ENCODE measurements at places on chromosomes 12 and 14.

DNA sequence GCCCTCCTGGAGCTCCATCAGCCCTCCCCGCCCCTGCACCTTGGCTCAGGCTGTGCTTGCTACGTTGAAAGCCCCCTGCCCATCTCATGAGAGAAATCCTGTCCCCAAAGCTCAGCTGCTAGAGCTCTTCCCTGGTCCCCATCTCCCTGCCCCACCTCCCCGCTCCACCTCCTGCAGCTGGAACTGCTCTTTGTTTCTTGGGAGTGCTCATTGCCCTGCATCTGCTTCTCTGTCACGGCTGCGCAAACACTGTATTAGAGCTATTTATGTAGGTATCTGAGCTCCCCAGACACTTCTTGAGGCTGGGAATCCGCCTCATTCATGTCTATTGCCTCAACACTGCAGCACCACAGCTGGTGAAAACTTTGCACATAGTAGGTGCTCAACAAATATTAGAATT lies 32.8 kb upstream of the PRIMA1 start:
- no peak for DNase-seq

GRCh38 chr14:104384776-104385071 lies 194.8 kb upstream of the C14orf180 start:
- no peak for DNase-seq

DNA sequence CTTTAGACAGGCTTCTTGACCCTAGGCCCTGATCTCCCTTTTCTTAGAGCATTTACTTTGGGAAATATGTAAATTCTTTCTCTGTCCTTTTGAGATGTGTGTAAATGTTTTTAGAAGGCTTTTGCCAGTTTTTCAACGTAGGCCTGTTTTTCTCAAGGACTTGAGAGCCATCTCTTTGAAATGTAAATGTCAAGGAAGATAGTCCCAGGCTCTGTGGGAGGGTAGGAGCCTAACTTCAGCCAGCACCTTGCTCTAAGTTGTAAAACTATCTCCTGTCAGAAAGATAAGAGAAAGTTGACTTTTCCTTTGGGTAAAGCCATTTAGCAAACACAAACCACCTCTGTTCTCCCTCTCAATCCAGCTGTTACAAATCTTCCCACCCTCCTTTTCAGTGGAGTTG lies 219.8 kb downstream of the RPS29 start:
- no peak for DNase-seq

GRCh38 chr12:53222170-53222721 lies 9.8 kb downstream of the RARG start:
- DNase-seq = no peak

DNA sequence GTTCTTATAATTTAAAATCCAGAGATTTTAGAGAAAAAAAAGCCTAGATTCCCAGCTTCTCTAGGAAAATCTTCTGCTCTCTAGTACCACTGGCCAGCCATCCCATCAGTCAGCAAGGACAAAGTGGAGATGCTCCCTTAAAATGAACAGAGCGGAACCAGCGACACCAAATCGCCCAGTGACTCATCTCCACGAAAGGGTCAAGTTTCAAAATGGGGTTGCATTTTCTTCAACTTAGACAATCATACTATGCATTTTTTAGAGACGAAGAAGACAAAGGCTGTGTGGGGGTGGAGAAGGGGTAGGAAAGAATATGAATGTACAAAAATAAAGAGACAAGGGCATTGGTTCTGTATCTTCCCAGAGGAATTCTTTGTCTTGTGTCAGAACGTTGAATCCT lies 212.0 kb downstream of the SLC15A4 start:
- no peak for DNase-seq

- no peak for DNase-seq
Measured at GRCh38 chr14:97634751-97635150, 837.6 kb downstream of the VRK1 start.

- DNase-seq = no peak
Measured at GRCh38 chr14:92846162-92846897, 52.2 kb downstream of the GOLGA5 start.

DNA sequence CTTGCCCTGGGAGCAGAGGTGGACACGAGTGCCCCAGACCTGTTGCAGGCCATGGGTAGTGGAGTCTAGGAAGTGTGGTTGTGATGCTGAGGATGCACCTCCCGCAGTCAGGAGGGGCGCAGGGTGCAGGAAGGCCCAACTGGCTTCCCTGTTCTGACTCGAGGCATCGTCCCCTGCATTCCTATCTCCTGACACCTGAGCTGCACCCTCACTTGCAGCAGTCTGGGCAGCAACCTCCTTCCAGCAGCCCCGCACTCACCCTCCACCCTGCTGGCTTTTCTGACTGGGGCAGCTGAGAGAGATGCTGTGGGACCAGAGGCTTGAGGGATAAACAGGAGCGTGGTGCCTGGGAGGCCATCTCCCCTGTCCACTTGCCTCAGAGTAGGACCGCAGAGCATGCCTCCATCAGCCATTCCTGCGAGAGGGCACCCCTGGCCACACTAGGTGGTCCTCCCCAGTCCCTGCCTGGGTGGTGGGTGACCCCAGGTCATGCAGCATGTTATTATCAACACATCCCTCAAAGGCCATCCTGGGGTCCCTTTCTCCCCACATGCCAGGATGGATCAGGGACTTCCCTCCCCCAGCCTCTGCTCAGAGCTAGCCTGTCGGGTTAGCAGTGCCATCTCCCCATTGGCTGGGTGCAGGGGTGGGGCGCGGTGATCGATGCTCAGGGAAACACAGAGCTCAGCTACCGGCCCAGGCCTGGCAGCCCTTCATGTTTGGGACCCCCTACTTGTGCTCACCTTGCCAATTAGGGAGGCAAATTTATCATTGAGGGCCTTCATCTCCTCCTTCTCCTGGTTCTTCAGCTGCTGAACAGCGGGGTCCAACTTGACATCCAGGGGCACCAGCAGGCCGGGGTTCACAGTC lies 719 bp downstream of the KRT80 start:
- no peak for DNase-seq

GRCh38 chr12:120361506-120362208 lies 7.3 kb downstream of the MSI1 start:
- no peak for DNase-seq

DNA sequence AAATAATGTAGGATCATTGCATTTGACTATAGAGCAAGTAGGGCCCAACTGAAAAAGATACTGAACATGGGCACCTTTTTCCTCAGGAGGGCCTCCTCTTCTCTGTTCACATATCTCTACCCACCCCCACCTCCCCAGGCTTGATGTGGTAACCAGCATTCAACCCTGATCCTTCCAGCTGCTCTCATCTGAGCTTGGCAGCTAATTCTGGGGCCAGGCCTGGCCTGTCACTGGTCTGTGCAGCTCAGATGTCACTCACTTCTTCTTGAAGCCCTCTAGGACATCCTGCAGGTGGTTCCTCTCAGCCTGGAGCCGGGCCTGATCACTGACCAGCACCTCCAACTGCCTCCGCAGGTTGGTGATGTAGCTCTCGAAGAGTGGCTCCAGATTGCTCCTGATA lies 2.1 kb downstream of the KRT84 start:
- DNase-seq = no peak

DNA sequence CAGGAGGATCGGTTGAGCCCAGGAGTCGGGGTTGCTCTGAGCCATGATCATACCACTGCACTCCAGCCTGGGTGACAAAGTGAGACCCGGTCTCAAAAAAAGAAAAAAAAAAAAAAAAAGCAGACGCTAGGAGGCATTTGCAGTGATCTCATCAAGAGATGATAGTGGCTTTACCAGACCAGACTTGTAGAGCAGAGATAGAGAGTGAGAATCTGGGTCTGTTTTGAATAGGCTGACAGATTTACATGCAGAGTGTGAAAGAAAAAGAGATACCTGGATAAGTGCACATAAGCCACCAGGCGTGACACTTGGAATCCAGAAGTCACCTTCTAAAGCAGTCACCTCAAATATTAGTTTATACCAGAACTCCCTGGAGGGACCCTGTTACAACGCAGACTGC lies 21.1 kb upstream of the FLRT2 start:
- no peak for DNase-seq

- DNase-seq = no peak
Measured at GRCh38 chr14:21768116-21768874, 94.7 kb upstream of the OR4E1 start.

- DNase-seq = no peak
Measured at GRCh38 chr12:131963381-131963780, 13.6 kb downstream of the EP400 start.

- DNase-seq = no peak
Measured at GRCh38 chr12:100473050-100473715, 483 bp upstream of the NR1H4 start.

- DNase-seq = no peak
Measured at GRCh38 chr14:20478894-20479293, 9.7 kb downstream of the PNP start.

DNA sequence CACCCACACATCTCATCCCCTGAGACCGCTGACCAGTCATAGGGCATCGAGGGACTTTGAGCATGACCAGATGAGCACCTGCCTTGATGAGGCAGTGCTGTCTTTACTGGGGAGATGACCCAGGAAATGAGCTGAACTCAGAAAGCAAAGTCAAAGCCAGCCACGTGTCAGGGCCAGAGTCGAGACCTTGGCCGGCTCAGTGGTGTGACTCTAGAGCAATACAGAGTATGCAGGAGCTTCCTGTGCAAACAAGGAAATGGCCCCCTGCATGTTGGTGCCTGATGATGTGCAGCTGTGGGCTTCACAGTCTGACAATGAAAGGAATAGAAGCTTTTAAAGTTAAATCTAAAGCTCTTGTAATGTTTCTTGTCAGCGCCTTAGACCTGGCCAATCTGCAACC lies 332.9 kb downstream of the PCNX1 start:
- DNase-seq = no peak

DNA sequence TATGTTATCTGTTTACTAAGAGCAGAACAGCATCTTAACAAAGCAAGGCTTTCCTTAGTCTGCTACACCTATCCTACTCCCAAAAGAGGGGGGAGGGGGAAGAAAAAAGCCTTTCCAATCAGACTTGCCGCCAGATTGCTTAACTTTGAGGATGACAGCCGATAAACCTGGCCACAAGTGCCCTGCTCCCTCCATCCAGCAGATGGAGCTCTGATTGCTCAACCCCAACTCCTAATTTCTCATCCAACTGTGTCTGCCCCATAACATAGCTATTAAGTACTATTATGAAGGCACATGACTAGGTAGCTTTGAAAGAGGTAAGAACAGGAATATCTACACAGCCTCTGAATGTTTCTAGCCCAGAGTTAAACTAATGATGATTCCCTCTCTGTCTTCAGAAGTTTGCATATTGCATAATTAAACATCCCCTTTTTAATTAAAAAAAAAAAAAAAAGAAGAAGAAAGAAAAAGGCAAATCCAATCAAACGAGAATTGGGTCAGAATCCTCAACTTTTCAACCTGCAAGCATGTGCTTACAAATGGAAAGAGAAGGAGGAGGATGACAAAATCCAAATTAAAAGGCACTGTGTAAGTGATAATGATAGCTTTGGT lies 247.4 kb downstream of the GALC start:
- no peak for DNase-seq

- no peak for DNase-seq
Measured at GRCh38 chr12:20188930-20189653, 179.2 kb upstream of the PDE3A start.

- DNase-seq = no peak
Measured at GRCh38 chr12:93058280-93058679, 129.2 kb upstream of the EEA1 start.

GRCh38 chr14:23646648-23647549 lies 10.7 kb downstream of the DHRS2 start:
- no peak for DNase-seq

- DNase-seq = no peak
Measured at GRCh38 chr14:104315625-104316024, 177.2 kb downstream of the KIF26A start.

DNA sequence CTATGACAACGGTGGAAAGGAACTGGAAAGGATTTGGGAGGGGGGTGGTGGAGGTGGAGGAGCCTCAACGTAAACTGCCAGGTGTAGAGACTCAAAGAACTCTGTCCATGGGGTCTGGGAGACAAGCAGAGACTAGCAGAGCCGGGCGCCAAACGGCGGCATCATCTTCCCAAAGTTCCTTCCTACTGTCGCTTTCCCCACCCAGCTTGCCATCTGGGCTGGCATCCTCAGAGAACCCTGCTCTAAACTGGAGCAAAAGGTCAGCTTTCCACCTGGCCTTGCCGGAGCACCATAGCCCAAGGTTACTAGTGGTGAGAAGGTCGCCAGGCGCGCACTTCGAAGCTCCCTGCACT lies 4.0 kb upstream of the IRF2BPL start:
- no peak for DNase-seq

DNA sequence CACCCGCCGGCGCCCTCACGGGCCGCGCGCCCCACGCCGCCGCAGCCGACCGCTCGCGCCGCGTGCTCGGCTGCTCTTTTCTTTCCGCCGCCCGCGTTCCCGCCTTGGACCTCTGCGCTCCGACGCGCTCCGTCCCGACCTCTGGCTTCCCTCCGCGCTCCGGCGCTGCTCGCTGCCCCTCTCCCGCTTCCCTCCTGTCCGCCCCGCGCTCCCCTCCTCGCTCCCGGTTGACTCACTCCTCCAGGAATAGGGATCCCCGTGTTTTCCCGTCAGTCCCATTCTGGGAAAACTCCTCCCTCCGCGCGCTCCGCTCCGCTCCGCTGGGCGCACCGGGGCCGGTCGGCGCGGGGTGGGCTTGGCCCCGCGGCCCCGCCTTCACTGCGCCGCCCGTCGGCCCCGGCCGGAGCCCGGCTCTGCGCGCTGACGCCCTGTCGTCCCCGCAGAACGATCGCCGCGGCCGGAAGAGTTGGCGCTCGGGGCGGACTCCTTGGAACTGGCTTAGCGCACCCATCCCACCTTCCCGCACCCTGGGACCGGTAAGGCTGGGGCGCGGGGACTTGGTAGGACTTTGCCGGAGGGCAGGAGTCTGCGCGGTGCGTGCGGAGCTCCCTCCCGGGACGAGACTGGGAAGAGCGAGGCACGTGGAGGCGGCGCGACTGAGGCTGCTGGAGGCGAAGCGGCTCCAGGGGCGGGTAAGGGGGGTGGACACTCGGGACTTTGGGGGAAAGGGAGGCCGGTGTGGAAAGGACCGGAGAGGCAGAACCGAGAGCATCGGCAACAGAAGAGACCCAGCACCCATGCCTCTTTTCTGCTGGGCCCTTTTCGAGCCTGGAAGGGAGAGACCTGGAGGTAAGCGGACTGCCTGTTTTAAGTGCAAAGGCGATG lies 550 bp downstream of the TEAD4 start:
- DNase-seq = no peak

- DNase-seq = no peak
Measured at GRCh38 chr14:29895591-29896083, 32.0 kb downstream of the PRKD1 start.

DNA sequence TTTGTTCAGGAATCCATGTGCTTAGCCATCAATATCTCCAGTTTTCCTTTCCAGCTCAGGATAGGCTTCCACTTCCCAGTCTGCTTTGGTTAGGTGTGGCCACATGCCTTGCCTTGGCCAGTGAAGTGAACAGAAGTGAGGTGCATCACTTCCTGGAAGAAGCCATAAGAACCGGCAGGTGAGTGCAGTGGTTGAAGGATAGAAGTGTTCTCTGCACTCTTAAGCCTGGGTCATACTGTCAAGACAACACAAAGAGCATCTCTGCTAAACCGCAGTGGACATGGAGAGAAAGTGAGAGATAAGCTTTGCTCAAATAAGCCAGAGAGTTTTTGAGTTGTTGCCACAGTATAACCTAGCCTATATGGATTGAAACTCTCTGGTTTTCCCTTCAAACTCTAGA lies 11.4 kb downstream of the GNG2 start:
- DNase-seq = no peak

Measured in stimulated activated CD4-positive, alpha-beta T cell treated with anti-CD3 and anti-CD28 coated beads, TNF-alpha, amount 100 ng/mL, for 4 hours (primary cell).